NCI-H526 (cell line): ENCODE measurements at places on chromosomes 2 and 18.

DNA sequence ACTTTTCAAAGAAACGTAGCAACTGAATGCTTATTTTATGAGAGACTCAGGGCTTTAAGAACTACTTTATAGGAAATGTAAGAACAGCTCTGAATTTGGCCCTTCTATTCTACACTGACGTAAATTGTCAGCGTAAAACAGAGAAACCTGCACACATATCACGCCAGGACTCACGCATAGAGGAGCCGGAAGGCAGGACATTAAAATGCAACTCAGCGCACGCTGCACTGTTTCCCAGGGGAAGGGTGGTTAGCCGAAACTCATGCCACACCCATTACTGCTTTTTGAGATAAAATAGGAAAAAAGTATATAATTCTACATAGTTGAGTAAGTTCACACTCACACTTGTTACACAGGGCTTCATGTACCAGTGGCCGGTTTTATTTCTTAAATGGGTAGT is 7.4 kb downstream of the TUBB6 start:
- no peak for DNase-seq

GRCh38 chr2:173654161-173654895 is 299.7 kb downstream of the CDCA7 start:
- DNase-seq = no peak

DNA sequence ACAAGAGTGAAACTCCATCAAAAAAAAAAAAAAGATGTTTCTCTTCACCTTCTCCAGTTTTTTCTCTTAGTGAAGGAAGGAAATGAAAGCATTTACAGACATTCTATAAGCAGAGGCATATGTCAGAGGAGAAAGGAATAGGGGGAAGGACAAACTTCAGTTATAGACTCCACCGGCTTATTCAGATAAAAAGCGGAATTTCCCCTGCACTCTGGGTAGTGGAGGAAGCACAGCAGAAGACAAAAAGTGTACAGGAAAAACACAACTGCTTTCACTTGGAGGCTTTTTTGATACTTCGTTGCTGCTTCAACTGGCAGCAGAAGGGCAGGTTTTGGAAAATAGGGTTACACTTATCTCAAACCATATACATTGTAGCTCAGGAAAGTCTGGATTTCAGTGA is 3.2 kb upstream of the MGAT4A start:
- no peak for DNase-seq

DNA sequence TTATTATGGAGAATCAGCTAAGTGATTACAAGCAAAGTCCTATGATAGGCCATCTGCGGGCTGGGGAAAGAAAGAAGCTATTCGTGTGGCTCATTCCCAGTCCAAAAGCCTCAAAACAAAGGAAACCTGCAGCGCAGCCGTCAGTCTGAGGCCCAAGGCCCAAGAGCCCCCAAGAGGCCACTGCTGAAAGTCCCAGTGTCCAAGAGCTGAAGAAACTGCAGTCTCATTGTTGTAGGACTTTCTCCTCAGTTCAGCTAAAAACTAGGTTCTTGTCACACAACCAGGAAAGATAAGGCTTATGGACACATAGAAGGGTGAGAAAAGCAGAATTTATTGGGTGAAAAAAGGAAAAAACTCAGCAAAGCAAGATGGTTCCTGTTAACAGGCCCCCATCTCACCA is 143.2 kb downstream of the RHBDD1 start:
- no peak for DNase-seq

DNA sequence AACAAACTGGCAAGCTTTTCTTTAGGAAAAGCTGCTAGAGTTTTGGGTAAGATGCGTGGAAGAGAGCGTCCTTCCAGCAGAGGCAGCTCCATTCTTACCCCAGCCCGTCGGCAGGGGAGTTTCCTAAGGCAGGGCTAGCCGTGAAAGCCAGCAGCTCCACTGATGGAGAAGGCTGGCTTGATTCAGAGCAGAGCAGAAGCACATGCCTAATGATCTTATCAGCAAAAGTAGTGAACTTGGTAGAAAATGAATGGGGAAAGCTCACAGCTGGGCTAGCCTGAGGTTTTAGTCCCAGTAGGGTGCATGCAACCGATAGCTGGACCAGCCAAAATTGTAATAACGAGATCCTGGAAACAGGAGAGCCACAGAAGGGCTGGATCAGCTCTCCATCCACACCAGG is 20.8 kb downstream of the LAMA1 start:
- no peak for DNase-seq

DNA sequence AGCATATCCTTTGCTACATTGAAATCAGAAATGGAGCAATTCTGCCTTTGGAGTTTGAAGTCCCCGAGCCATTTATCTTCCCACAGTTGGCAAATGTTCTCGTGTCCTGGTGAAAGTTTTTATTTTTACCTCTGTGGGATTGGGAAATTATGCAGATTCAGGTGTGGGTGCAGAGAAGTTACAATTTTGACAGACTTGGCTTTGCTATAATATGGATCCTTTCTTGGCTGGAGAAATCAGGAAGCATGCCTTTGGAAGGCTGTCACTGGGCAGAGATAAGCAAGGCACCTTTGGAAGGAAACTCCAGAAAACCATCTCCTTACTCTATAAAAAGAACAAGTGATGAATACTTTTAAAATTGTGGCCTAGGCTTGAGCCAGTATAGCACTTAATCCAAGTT is 278.3 kb downstream of the SETBP1 start:
- DNase-seq = no peak

- DNase-seq = no peak
These were observed 95.1 kb downstream of the SPTBN1 start for GRCh38 chr2:54551123-54551756.

GRCh38 chr2:43223521-43224001 is 2.8 kb downstream of the ZFP36L2 start:
- no peak for DNase-seq

DNA sequence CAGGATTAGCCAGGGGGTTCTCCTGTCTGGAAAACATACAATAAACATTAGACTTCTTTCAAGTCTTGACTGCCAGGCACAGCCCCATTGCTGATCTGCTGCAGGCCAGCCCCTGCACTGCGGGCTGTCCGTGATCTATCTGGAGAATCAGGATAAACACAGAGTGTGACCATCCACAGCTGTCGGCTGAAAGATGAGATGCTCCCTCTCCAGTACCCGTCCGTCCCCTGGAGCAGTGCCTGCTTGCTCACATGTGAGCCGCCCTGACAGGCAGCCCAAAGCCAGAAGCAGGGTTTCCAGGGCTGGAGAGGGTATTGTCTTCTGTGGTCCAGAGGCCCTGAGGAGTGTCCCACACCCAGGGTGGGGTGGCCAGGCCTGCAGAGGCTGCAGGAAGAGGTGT is 46.1 kb upstream of the FOSL2 start:
- no peak for DNase-seq

DNA sequence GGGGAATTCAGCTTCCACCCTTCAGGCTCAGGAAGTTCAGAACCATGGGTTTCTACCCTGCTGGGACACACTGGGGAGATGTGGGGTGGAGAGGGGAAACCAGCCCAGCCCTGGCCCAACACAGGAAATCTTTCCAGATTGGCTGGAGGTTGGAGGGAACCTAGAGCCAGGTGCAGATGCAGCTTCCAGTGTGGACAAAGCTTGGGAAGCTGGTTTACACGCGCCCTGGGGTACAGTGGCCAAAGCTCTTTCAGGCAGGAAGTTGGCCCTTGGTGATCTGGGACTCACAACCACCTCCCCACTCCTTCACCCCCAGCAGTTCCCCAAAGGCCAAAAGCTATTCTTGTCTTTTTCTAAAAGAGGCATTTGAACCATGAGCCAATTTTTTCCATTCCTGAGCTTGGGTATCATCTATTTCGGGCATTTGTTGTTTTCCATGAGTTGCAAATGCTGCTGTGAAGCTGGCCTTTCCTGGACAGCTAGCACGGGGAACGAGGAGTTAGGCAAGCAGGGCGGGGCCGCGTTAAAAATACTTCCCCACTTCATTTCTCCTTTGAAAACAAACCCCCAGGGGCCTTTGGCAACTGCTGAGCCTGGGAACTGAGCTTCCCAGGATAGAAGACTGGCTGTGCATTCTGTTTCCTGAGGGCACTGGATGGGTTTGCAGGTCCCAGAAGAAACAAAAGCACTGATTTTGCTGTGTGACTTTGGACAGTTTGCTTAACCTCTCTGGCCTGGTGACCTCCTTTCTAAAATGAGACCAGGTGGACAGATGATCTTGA is 3.1 kb upstream of the ARID5A start:
- no peak for DNase-seq

GRCh38 chr18:70462078-70462439 is 173.2 kb downstream of the SOCS6 start:
- no peak for DNase-seq

GRCh38 chr2:69390001-69390400 is 3.0 kb upstream of the GFPT1 start:
- no peak for DNase-seq

GRCh38 chr2:10935953-10936942 is 24.5 kb downstream of the KCNF1 start:
- DNase-seq = no peak

GRCh38 chr2:101844055-101844635 is 146.6 kb downstream of the MAP4K4 start:
- DNase-seq = no peak

DNA sequence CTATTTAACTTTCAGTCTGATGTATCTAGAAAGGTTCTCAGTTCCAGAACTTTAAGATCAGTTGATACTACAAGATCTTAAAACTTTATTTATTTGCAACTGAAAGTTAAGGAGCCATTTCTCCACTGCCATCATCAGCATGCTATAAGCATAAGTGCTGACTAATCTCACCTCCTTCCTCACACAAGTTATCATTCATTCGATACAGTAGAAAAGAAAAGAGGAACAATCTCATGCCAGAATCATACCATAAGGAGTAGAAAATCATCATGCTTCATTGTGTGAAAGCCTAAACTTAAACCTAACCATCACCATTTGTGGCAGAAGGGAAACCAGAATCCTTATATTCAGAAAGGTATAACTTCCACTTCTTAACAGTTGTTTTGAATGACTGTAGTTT is 176.6 kb upstream of the NRXN1 start:
- no peak for DNase-seq

GRCh38 chr18:77851802-77852201 is 602.2 kb downstream of the GALR1 start:
- no peak for DNase-seq

DNA sequence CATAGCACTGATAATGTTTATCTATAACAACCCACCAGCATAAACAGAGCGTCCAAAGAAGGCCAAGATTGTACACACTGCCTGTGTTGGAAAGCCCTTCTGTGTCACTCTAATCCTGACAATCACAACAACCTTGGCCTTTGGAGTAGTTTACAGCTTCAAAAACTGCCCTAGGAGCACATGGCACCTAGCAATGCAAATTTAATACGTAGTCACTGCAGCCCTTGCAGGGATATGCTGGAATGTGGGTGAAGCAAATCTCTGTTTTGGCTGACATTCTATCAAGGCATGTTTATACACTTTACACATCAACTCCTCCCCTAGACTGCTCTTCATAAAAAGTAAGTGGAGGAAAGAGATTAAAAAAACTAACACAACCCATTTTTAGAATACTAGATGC is 66.8 kb downstream of the GRB14 start:
- DNase-seq = no peak

GRCh38 chr2:241767464-241768250 is 9.0 kb upstream of the GAL3ST2 start:
- no peak for DNase-seq

GRCh38 chr2:121492409-121492808 is 38.3 kb upstream of the RNU4ATAC start:
- DNase-seq = no peak

GRCh38 chr18:29652797-29653196 is 1389.7 kb downstream of the DSC3 start:
- no peak for DNase-seq

DNA sequence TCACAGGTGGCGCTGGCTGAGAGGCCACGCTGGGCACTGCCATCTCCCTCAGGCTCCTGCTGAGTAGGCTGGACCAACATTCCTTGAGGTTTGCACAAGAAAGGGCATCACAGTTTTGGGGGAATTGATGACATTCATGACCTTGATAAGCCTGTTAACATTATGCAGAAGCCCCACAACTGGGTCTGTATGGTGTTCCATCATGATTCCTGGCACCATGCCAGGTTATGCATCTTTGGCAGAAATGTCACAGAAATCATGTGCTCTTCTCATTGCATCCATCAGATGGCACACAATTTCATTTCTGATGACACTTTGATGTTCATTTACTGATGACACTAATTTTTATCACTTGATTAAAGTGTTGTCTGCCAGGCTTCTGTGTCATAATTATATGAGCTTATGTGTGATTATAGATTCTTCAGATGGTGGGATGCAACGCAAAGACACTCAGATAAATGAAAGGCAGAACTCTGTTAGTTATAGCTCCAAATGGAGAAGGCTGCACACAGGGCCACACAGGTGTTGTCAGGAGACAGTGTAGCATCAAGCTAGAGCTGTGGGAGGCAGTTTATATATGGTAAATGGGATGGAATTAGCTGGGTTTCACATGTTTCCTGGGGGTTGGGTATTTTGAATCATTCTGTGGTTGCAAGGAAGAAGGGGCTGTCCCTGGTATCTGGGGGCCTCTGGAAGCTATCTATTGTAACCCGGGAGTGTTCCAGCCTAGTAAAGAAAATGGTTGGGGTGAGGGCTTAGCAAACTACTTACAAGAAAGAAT is 191.3 kb downstream of the SLC39A10 start:
- peak; percentile 13 for DNase-seq

DNA sequence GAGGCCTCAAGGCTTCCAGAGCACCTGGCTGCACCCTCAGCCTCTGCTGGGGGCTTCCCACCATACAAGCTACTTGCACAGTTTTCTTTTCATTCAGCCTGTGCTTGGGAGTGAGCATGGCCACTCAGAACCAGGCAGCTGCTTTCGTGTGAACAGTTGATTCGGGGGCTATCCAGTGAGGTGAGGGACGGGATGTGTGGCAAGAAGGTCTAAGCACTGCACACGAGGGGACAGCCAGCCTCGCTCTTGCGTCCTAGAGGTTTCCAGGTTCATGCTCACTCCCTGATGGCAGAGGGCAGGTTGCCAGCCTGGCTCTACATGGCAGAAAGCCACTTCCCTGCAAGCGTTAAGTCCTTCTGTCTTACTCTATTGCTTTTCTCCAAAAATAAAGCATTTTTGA is 146.2 kb downstream of the MBP start:
- no peak for DNase-seq

DNA sequence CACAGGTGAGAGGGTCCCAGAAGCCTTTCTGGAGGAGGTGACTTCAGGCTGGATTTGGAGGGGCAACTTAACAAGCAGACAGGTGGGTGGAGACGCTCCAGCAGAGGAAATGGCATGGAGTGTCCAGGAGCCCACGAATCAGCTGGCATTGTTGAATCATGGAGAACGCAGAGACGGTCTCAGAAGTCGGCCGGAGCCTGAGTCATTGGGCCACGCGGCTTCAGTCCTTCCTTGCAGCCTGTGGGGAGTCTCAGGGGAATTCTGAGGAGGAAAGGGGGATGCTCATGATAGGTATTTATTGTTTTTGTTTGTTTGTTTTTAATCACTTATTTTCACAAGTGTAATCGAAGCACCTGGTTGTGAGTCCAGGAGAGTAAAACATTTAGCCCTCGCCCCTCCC is 184.6 kb upstream of the HDAC4 start:
- no peak for DNase-seq

GRCh38 chr2:186422226-186422625 is 63.8 kb upstream of the ZC3H15 start:
- DNase-seq = no peak

- no peak for DNase-seq
These were observed 8.1 kb upstream of the RPIA start for GRCh38 chr2:88683160-88684021.
